ENCODE measurements at places on chromosomes 2 and 18. TPM values are rescaled to one million over a fixed set of nuclear protein-coding genes. Genes with fewer than 3 reads are reported as not detected.

DNA sequence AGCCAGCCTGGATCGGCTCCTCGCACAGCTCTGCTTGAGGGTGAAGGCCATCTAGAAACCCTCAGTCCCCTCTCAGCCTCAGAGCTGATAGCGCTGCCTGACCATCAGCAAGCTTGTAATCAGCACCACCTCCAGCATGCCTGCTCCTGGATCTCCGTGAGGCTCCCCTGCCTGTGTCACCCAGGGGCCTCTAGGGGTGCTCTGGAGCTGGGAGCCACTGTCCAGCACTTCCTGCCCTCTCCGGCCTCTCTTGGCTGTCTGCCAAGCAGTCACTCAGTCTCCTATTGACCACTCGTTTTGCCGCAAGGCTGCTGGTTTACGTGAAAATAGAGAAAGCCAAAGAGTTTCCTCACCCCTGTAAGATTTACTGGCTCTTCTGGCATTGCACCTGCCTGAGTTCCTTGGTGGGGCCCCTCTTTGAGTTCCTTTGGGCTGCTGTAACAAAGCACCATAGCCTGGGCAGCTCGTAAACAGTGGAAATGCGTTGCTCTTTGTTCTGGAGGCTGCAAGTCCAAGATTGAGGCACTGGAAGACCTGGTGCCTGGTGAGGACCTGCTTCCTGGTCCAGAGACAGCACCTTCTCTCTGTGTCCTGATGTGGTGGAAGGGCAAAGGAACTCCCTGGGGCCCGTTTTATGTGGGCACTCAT is 17.9 kb downstream of the CAPN10 start:
- no peak overlapping the region for H3K4me3 ChIP-seq
- H3K27me3 ChIP-seq, result no peaks in the 10 kb centered on the region
- H3K4me1 ChIP-seq, result no peaks in the 10 kb centered on the region
- DNase-seq, result no peak

DNA sequence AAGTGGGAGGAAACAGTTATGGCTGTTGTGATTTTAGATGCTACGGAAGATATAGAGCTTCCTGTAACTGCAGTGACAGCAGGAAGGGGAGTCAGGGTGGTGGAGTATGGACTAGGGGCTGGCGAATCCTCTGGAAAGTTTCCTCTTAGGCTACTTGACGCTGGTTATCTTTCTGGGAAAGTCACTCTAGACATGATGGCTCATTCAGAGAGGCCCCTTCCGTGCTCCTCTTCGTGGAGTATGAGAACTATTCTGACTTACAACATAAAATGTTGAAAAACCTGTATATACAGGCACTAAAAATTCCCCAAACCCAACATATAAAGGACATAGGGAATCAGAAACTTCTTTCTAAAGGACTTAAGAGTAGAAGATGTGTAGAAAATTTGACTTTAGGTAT is 78.8 kb downstream of the C18orf54 start:
- DNase-seq, result no peak
- H3K4me1 ChIP-seq, result no peaks in the 10 kb centered on the region
- no peak overlapping the region for H3K27ac ChIP-seq
- H3K36me3 ChIP-seq, result no peaks in the 10 kb centered on the region

DNA sequence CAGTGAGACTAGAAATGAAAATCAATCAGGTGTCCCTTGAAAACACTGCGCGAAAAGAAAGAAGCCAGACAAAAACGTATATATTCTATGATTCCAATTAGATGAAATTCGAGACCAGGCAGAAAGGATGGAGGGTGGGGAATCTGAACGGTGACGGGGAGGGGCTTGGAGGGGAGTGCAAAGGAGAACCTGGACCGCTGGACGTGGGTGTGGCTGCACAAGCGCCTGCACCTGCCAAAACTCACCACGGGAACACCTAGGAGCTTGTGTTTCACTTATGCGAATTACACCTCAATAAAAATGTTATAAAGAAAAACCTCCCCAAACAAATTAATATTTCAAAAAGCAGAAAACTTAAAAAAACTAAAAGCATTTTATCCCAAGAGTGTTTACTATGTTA is 21.9 kb downstream of the THAP4 start:
- no peak overlapping the region for H3K27ac ChIP-seq
- H3K4me3 ChIP-seq, result no peak overlapping the region
- peaks cover 5% of the 10 kb centered on the region for H3K4me1 ChIP-seq
- H3K27me3 ChIP-seq, result no peaks in the 10 kb centered on the region
- no peak for DNase-seq
- H3K36me3 ChIP-seq, result no peaks in the 10 kb centered on the region

DNA sequence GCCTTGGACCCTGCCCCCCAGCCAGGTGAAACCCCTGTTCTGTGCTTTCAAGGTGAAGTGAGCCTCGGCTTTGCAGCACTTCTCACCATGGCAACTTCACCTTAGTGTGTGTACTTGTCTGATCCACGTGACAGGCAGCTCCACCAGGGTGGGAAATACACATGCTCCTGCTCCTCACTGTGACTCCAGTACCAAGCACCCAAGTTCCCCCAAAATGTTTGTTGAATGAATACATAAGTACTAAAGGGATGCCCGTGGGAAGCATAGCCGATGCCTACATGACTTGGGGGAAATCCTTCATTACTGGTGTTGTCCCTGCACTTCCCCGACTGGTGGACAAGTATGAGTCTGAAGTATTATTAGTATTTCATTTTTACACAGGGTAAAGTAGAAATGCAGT is 41.8 kb upstream of the GBX2 start:
- no peaks in the 10 kb centered on the region for H3K27me3 ChIP-seq
- H3K36me3 ChIP-seq, result no peaks in the 10 kb centered on the region
- DNase-seq, result no peak
- no peak overlapping the region for H3K4me3 ChIP-seq

GRCh38 chr18:48839819-48840490 is 110.8 kb downstream of the SMAD7 start:
- no peak overlapping the region for H3K27ac ChIP-seq
- H3K4me1 ChIP-seq, result peaks cover 4% of the 10 kb centered on the region
- no peak overlapping the region for H3K4me3 ChIP-seq
- H3K27me3 ChIP-seq, result no peaks in the 10 kb centered on the region

DNA sequence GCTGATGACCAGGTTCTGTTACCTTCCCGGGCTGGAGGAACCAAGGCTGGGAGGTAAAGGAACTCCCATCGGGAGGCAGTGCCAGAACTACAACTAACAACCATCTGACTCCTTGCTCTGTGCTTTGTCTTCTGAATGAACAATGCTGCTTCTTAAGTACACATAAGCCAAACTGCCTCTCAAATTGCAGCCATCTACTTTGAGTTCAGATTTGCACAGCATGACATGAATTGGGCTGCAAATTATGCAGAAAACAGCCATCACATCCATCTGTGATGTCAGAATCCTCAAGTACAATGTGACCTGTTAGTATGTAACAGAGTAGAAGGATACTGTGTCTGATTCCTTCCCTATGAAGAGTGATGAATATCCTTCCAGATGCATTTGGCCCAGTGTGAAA is 290.6 kb downstream of the ZNF521 start:
- no peak overlapping the region for H3K27ac ChIP-seq
- H3K4me1 ChIP-seq, result no peaks in the 10 kb centered on the region
- no peak overlapping the region for H3K4me3 ChIP-seq
- H3K27me3 ChIP-seq, result no peaks in the 10 kb centered on the region
- no peaks in the 10 kb centered on the region for H3K36me3 ChIP-seq

DNA sequence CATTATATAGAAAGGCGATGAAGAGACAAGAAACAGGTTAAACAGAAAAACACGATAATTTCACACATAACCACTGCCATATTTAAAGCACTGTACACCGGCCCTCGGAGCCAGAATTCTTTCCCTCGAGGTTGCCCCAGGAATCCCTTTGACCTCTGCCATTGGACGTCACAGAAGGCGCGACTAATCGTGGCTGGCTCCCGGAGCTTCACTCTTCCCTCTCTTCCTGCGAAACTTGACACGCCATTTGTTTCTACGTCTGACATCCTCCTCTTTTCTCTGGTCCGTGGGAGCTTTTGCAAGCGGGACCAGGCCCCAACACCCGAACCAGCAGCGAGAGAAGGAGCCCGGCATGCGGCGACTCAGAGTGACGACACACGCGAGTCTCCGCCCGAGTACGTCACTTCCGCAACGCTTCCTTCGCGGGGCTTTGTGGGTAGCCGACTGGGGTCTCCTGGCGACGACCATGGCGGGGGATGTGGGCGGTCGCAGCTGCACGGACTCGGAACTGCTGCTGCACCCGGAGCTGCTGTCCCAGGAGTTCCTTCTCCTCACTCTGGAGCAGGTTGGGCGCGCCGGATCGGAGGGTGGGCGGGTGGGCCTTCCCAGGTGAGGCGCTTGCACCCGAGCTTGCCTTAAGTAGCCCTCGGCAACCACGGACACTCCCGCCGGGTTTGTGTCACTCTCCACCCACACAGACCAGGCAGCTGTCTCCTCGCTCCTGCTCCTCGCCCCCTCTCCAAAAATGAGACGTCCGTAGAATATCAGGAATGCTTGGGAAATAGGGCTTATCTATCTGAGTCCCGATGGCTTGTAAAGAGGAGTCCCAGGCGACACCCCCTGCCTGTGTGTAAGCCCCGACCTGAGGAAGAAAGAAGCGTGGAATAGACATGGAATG is at the start of gene C2orf49:
TSS of gene C2orf49 (plus strand) at position 419 of the 898 bp plus-strand sequence. CDS start at position 467, 48 bp downstream.
- peaks cover 5% of the 10 kb centered on the region for H3K4me1 ChIP-seq
- peaks cover 19% of the 10 kb centered on the region for H3K36me3 ChIP-seq
- no peaks in the 10 kb centered on the region for H3K27me3 ChIP-seq
- peak within 1 kb of the TSS; percentile 95 for H3K27ac ChIP-seq
- H3K4me3 ChIP-seq, result peak within 1 kb of the TSS; percentile 71
- peak; percentile 37 for DNase-seq

GRCh38 chr2:179129574-179130238 is 79.8 kb upstream of the CCDC141 start:
- H3K27ac ChIP-seq, result no peak overlapping the region
- no peaks in the 10 kb centered on the region for H3K36me3 ChIP-seq
- no peak overlapping the region for H3K4me3 ChIP-seq
- H3K27me3 ChIP-seq, result no peaks in the 10 kb centered on the region
- H3K4me1 ChIP-seq, result no peaks in the 10 kb centered on the region

- H3K27me3 ChIP-seq, result no peaks in the 10 kb centered on the region
- no peak overlapping the region for H3K27ac ChIP-seq
These were observed 18.2 kb upstream of the BBS5 start for GRCh38 chr2:169461143-169461542.

TXNDC2 gene
- total RNA-seq, result 0.09 TPM

COLEC12 gene
- total RNA-seq, result 1.4 TPM

PRSS56 gene
- total RNA-seq, result not detected
